ENCODE measurements at places on chromosomes 1 and 21.
A peak's percentile ranks its signal among the peaks of the same experiment; 100 is the strongest.

DNA sequence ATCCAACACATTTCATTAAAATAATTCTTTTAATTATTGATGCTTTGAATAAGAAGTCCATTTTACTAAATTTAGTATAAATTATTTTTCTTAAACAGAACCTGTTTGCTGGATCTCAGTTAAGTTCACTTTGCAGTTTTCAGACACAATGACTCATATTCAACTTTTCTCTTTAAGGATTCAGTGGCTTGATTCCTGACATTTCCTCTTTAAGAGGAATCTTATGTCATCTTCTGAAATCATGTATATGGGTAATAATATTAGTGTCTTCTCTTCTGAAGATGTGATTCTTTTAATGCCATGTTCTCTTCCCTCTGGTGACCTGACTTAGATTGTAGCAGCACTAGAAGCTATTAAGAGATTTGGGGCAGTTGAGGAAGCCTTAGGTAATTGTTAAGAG, 12.6 kb downstream of the CREG1 start:
- DNase-seq = no peak

- no peak for DNase-seq
These were observed 1.6 kb upstream of the AGT start for GRCh38 chr1:230715510-230715909.

DNA sequence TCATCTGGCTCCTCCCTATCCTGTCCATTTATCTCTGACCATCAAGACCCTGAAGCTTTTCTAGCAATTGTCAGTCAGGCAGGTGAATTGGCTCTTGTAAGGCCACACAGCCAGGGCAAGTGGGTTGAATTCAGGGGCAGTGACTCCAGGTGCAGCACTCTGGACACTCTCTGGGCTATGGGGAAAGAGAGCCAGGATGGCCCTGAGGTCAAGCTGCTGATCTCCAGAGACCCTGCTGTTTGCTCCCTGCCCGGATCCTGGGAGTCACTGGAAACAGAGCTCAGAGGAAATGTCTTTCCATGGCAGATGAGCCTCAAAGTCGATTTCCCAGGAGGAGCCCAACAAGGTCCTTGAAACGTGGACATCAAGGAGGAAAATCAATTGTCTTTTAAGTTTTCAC, 184.4 kb downstream of the C1orf94 start:
- no peak for DNase-seq

- no peak for DNase-seq
These were observed 104.0 kb downstream of the PAX7 start for GRCh38 chr1:18734461-18735223.

DNA sequence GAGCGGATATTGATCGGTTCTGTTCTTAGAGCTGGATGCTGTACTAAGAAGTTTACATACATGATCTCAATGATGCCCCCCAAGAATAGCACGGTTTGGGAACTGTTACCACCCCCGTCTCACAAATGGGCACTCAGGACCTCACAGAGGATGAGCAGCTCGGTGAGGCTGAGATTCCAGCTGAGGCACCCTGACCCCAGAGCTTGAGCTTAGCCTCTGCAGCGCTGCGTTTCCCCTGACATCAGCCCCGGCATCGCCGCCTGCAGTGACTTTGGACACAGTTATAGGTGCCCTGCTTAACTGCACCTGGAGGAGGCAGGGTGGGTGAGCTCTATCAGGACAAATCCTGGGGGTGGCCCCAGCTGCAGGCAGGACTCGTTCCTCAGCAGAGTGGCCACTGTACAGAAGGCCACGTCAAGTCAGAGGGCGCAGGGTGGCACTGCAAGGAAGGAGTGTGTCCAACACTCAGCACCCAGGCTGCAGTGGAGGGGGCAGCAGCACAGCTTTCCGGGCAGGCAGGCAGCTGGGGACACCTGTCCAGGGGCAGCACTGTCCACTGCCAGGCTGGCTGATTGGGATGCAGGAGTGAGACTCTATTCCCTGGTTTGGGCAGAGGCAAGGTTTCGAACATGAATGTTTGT, 65.8 kb upstream of the ABCG1 start:
- DNase-seq = no peak

DNA sequence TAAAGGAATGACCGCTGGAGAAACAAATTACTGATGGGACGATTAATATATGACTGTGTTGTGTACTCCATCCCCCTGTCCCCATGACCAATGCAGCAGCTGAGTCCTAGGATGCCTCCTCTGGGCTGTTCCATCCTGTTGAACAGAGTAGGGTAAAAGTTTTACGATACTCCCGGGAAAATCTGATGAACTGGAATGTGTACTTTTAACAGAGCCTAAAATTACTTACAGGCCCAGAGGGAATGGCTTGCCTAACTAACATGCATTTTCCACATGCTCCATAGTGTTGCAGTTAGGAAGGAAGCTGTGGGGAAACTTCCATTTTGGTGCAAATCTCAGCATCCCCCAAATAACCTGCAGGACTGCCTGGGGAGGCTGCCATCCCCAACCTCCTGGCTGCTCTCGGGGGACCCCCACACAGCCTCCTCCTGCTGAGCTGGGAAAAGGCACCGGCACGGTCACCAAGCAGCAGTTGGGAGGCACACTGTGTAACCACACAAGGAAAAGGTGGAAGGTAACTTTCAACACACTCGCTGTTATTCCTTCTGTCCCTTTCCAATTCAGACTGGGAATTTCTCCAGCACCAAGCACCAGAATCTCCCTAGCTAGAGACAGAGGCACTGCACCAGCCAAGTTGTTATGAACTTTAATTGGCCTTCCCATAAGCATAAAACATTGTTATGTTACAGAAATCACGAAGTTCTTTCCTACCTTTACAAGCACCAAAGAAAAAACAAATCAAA, 97.2 kb downstream of the BCAR3 start:
- DNase-seq = no peak

DNA sequence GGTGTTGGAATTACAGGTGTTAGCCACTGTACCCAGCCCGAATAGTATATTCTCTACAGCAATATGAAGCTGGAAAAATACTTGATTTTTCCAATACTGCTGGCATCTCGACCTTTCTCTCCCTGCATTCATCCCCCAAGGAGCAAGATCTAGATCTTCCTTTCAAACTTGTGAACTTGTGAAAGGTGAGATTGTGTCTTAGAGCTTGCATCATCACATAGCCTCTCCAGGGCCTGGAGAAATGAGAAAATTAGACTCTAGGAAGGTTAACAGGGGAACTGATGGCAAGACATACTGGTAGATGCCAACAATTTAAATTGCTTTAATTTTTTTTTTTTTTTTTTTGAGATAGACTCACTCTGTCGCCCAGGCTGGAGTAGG, 2.1 kb downstream of the PRUNE1 start:
- DNase-seq = no peak

DNA sequence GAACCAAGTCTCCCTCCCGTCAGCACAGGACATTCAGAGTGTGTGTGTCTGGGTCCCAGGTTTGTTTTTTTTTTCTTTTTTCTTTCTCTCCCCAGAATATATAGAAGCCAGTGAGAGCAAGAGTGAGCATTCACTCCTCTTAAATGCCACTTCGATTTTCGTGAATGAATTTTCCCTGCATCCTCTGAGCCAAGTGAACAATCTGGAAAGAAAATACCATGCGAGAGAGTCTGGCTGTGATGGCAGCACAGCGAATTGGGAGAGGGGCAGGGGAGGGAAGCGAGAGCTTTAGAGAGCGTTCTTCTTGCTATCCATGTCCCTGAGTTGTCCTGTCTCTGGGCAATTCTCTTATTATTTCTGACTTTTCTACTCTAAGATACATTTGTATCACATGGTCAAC, 76.0 kb upstream of the RAB3GAP2 start:
- DNase-seq = no peak

- DNase-seq = no peak
These were observed 143.6 kb downstream of the GABPA start for GRCh38 chr21:25878344-25878743.

- peak; percentile 46 for DNase-seq
These were observed 27.8 kb upstream of the FMOD start for GRCh38 chr1:203378556-203379245.

GRCh38 chr1:70024272-70024671, 181.1 kb downstream of the LRRC40 start:
- no peak for DNase-seq

DNA sequence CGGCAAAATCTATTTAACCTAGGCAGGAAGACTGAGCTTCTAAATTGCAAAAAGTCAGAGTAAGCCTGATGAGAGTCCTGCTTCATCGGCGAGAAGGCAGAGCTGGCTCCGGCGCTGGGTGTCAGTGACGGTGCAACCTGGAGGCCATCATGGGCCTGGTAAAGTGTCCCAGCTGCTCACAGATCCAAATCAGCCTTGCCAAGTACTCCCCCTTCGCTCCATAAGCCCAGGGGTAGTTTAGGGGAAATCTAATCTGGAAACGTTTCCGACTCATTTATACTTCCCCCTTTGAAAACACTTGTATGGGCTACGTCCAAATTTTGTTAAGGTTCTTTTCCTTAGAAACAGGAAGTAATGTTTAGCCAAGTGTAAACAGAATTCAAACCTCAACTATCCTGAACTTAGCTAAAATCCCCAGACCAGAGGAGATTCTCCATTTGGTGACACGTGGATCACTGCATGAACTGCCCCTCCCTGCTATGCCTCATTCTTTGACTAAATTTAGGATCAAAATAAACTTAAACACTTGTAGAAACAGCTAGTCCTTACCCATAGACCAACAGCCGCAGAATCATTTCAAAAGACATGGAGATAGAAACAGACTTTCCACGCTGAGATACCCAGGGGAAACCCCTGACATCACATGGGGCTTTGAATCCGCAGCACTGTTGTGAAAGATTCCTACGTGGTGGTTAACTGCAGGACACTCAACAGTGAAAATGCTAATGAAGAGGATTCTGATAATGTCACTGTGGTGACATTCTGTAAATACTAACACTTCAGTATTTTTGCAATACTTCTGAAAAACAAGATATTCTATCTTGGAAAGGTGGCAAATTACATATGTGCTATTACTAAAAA, 172.7 kb downstream of the TGFBR3 start:
- DNase-seq = peak; percentile 43

DNA sequence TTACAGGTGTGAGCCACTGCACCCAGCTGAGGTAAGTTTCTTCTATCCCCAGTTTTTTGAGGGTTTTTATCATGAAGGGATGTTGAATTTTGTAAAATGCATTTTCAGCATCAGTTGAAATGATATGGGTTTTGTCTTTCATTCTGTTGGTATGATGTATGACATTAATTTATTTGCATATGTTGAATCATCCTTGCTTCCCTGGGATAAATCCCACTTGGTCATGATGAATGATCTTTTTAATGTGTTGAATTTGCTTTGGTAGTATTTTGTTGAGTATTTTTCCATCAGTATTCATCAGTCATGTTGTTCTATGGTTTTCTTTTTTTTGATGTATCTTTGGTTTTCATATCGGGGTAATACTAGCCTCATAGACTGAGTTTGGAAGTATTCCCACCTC, 141.0 kb downstream of the RPS6KC1 start:
- DNase-seq = no peak

DNA sequence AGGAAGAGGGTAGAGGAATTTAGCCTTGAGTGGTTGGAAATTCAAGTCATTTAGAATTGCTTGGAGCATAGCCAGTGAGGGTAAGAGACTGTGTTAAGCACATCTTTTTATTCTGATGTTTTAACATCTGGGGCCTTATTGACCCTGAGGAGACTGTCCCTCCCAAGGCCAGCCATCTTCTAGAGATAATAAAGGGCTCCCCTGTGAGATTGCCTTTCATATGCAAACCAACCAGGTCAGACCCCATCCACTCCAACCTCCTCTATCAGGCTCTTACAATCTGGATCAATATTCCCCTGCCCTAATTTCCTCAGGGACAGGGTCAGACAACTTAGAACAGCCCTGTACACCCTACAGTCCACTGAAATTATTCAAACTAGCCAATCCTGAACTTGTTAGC, 93.8 kb downstream of the ATP1B1 start:
- no peak for DNase-seq

DNA sequence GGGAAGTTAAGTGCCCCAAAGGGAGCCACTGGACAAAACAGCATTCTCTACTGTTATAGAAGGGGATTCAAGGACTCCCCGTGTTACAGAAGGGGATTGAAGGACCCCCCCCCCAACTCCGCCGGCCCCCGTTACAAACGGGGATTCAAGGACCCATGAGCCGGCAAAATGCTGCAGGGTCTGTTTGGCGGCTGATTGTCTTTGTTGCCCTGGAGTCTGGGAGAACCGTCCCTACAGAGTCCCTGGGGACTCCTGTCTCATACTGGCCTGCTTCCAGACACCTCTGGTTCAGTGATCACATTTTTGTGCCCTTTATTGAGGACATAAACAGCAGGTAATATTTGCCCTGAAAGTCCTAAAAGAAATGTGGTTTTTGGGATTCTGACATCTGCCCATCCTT, 96.4 kb downstream of the SYF2 start:
- DNase-seq = no peak

GRCh38 chr1:11514366-11514765, 35.4 kb downstream of the DISP3 start:
- no peak for DNase-seq

DNA sequence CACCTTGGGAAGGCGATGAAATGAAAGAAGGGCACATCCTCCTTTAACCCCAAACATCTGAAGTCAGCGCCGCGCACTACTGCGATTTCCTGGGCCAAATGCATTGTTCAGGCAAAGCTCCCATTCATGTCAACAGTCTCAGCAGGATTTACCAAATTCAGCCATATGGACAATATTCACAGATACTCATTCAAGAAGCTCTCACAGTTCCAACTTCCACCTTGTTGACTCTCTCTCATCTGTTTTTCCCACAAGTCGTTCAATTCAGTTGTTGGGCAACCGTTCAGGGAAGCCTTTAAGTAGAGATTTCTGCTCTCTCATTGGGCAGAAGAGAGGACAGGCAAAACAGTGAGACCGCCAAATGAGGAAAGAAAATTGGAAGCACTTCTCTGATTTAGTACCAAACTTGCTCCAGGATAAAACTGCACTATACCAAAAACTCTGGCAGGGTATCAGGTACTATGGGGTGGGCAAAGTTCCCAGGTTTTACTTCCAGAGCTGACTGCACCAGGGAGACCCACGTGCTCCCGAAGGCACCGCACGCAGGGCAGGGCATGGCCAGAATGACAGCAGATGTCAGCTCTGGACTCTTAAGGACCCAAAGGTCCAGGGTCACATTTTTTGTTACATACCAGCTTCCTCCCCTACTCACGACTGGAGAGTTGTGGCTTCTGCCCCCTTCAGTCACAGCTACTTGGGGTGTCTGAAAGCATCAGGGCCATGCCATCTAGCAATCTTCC, 668.8 kb downstream of the KIF26B start:
- DNase-seq = no peak

DNA sequence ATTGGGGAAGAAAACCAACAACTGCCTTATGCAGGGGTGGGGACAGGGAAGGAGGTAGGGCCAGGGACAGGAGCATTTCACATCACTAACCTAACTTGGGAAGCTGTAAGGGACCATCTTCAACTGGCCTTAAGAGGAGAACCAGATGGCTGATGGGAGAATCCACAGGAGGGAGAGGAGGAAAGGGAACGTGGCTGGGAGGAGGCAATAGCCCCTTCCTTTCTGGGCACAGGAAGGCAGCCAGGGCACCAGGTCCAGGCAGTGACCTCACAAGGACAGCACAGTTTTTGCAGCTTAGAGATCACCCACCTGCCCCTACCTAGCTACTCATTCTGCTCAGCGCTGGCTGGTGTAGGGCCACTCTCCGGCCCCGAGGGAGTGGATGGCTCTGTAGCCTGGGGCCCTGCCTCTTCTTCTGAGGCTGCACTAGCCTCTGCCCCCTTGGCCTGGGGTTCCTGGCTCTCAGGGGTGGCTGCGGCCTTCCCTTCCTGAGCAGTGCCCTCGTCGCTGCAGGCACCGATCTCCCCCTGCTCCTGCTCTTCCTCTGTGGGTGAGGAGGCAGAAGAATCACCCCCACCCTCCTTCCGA, 1.7 kb downstream of the MARCKSL1 start:
- DNase-seq = no peak
